Upper lobe of right lung (tissue), 1 donor: ENCODE measurements at places on chromosomes 3 and 15. TPM values are rescaled to one million over a fixed set of nuclear protein-coding genes. Genes with fewer than 3 reads are reported as not detected.

DNA sequence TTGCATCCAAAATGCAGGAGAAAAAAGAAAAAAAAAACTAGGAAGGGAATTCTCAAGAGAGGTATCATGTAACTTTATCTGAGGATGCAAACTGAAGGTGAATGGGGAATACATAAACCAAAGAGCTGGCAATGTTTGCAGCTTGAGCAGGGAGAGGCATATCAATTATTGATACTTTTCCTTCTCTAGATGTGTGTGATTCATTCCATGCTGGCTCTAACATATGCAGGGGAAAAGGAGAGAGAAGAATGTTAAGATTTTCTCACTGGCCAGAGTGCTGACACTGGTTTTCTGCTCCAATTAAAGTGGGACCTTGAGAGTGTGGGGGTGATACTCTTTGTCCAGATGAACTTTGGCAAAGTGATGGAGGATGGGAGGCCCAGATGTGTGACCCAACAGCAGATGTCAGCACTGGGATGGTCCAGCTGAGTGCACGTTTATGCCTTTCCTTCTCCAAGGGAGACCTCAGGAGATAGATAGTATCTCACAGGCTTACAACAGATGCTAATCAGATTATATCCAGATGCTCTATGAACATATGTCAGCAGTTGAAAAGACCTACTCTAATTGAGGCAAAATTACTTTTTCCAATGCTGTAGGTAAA is 50.0 kb upstream of the PSMD6 start:
- no peak for DNase-seq

DNA sequence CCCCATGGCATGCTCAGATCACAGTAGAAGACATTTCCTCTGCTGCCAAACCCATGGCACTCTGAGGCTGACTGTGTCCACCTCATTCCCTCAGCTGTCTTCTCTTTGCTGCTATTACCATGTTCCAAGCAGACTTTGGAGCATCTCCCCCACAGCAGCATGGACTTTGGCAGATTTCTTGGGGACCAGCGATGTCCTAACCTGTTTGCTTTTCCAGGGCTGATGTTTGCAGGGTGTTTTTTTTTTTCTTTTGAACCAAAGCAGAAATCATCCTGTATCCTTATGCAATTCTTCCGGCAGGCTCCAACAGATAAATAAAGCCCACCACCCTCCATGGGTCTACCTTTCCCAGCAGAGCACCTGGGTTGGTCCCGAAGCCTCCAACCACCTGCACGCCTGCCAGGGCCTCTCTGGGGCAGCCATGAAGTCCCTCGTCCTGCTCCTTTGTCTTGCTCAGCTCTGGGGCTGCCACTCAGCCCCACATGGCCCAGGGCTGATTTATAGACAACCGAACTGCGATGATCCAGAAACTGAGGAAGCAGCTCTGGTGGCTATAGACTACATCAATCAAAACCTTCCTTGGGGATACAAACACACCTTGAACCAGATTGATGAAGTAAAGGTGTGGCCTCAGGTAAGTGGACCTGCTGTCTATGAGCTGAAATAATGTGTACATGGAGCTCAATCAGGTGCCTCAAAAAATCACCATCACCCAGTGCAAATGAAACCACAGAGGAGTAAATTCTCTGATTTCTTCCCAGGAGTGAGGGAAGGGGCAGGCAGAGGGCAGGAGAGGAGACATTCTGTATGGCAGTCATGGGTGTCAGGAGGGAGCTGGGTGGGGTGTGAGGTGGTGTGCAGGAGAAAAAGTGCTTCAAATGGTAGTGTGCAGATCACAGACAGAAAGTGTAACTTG is at the start of gene AHSG:
TSS of gene AHSG (plus strand) at position 340 of the 916 bp plus-strand sequence. CDS start at position 422, 82 bp downstream.
- DNase-seq = no peak

DNA sequence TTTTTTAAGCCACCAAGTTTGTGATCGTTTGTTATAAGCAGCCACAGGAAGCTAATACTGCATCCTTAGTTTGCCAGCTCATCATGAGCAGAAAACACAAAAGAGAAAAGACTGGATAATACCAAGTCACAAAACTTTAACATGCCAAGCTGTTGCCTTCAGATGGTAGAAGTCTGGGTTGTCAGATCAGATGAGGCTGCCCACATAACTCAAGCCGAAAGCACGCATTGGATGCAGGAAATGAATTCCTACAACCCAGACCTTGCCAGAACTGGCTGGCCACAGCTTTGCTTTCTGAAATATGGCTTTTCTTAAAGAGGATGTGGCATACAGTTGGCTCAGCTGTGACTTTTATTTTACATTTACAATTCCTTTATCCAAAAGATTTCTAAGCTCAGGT is 118.3 kb upstream of the NEO1 start:
- DNase-seq = no peak

- DNase-seq = no peak
Observed at GRCh38 chr15:74730619-74731316, 5.4 kb upstream of the CYP1A1 start.

PLA2G4E gene
- 1.5 TPM for total RNA-seq
